Mesenteric fat pad (tissue), 1 donor: ENCODE measurements at places on chromosomes 13 and 19.

GRCh38 chr13:73698859-73699258, 435.3 kb downstream of the KLF12 start:
- DNase-seq, result no peak

DNA sequence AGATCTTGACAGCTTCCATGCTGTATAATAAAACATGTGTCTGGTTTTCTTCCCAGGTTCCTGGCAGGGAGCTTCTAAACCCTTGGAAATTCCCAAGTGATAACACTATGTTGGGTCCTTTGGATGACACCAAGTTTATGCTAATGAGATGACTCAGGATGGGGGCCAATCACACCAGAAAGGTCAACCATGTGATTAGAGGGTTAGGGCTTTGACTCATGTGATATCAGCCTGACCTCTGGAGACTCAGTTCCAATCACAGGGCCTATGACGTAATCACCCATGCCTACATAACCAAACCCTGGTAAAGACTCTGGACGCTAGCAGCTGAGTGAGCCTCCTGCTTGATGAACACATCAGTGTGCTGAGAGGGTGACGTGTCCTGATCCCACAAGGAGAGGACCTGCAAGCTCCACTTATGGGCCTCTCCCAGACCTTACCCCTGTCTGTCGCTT, 203.6 kb downstream of the DCLK1 start:
- no peak for DNase-seq

- no peak for DNase-seq
Measured at GRCh38 chr19:16070366-16070990, 5.8 kb upstream of the TPM4 start.

DNA sequence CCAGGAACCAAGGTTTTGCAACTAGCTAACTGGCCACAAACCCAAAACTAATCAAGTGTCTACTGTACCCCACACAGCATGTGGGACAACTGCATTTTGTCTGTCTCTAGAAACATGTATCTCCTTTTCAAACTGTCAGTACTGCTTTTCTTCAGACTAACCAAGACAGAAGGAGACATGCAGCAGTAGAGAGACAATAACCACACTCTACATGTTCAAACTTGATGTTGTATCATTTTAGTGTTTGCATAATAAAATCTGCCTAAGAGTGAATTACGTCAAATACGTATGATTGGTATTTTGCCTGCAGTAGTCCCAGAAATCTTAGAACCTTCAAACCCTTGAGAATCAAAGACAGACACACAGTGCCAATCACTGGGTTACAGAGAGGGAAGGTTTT, 22.0 kb upstream of the FREM2 start:
- DNase-seq, result no peak

DNA sequence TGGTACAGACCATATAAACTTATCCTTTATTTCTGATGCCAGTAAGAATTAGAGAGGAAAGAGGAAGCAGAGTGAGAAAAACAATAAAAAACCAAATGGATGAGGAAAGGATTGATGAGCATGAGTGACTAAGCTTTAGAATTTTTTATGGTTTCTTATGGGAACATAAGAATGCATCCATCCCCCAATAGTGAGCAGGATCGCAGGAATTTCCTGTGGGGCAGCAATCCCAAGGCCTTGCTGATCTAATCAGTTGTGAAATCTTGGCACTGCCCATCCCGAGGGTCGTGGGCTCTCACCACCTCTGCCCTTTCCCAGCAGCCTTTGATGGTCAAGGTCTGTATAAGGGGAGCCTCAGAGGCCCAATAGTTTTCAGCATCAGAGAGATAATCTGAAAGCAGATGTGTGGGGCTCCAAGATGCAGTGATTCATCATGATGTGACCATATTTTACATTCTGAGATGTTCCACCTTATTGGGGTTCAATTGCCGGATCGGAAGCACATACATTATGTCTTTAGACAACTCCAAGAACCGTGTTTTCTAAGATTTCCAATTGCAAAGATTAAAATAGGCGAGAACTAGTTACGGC, 222.1 kb downstream of the DNAJC15 start:
- no peak for DNase-seq

GRCh38 chr19:41877916-41878905, 1.1 kb downstream of the CD79A start:
- DNase-seq, result no peak

GRCh38 chr19:7641290-7642276, 4.7 kb downstream of the STXBP2 start:
- DNase-seq, result no peak
